ENCODE measurements at places on chromosomes 2 and 18.
A peak's percentile ranks its signal among the peaks of the same experiment; 100 is the strongest.

GRCh38 chr2:113324684-113325160 lies 46.0 kb upstream of the PAX8 start:
- peak; percentile 81 for DNase-seq

DNA sequence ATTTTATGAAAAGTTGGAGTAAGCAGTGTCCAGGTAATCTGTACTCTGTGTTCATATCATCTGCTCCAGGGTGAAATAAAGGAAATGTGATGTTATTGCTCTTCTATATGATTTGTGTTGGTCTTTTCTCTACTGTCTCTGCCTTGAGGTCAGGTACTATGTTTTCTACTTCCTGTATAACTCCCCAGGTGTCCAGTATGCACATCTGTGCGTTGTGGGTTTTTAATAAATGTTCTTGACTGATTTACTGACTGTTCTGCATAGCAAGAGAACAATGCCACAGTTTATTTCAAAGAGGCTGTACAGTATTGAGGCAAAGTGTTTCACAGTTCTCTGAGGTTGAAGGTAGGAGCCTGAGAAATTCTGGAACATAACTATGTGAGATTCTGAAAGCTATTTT lies 89.7 kb downstream of the BABAM2 start:
- no peak for DNase-seq

GRCh38 chr2:156322051-156322685 lies 10.4 kb downstream of the NR4A2 start:
- no peak for DNase-seq

- DNase-seq = no peak
Measured at GRCh38 chr2:84424152-84424551, 34.9 kb downstream of the SUCLG1 start.

- no peak for DNase-seq
Measured at GRCh38 chr2:117621326-117621725, 193.2 kb upstream of the DDX18 start.

DNA sequence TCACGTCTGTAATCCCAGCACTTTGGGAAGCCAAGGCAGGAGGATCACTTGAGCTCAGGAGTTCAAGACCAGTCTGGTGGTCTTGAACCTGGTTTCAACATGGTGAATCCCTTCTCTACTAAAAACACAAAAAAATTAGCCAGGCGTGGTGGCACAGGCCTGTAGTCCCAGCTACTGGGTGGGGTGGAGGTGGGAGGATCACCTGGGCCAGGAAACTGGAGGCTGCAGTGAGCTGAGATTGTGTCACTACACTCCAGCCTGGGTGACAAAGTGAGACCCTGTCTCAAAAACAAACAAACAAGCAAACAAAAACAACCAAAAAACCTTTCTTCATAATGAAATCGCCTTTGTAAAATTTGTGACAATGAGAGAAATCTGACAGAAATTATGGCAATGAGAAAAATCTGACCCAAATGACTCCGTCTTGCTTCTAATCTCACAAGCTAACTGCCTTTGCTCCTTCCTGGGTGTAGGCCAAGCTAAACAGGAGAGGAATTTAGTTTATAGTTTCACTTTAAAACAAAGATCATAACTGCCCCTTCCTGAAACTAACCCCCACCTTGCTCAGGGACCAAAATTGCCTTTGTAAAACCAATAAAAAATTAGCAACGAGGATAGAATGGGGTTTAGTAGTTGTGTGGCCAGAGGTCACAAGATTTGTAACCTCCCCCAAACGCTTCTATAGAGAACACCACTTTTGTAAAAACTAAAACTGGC lies 60.7 kb upstream of the KIF5C start:
- no peak for DNase-seq

GRCh38 chr2:112712903-112713584 lies 7.8 kb upstream of the NT5DC4 start:
- DNase-seq = no peak

DNA sequence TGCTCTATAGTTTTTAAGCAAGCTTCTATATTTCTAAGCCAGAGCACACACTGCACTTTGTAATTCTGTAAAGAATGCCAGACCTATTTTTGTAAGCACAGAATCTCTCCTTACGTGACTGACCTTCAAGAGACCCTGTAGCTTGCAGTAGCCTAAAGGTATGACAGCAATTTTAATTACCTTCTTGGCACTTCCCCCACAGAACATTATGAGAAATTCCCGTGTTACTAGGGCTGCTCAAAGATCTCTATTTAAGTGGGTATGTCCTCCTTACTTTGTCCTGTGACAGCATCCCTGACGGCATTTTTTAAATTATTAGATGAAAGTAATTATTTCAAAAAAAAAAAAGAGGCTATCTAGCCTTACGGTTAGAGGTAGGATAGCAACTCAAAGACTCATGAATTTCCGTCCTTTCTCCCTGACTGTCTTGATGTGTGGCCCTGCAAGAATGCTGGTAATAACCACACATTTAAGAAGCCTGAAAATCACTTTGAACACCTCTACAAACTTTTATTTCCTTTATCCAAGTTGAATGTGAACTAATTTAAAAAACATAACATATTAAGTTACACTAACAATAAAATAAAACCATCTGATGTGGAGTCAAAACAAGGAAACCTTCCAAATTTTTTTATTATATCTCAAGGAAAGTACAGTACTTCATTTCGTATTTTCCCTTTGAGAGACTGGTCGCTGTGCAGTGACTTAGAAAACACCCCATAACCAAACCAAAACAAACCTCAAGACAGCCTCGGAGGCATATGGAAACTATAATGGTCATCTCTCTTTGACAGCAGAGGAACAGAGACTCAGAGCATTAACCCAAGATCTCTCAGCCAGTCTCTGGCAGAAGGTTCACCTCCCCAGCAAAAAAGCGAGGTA lies 54.9 kb downstream of the THUMPD2 start:
- DNase-seq = no peak

DNA sequence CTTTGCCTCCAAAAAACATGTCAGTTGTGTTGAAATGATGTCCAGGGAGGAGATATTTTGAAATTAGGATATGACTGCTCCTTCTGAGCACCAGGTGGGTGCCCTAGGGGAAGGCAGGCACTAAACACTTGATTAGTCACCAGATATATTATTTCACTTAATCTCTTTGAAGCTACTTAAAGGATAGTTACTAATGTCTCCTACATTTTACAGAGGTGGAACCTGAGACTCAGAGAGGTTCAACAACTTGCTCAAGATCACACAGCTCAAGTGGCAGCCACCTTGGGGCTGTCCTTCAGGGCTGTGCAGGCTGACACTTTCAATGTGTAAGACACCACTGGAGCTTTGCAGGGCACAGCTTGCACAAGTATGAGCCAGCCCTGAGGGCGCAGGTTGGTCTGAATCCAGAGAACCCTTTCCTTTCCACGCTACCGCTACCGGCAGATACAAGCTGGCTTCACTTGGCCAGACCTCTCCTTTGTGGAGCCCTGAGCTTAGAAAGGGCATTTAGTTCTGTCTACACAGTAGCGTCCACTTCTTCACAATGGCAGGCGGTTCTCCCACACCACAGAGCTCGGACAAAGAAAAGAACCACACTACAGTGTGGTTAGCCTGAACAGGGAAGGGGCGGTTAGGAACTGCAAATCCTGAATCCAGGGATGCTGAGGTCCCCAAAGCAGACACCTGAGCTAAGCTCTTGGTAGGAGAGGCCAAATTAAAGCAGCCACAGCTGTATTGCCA lies 16.4 kb downstream of the ALPK2 start:
- no peak for DNase-seq

- DNase-seq = no peak
Measured at GRCh38 chr2:183610724-183611123, 486.5 kb downstream of the NUP35 start.

DNA sequence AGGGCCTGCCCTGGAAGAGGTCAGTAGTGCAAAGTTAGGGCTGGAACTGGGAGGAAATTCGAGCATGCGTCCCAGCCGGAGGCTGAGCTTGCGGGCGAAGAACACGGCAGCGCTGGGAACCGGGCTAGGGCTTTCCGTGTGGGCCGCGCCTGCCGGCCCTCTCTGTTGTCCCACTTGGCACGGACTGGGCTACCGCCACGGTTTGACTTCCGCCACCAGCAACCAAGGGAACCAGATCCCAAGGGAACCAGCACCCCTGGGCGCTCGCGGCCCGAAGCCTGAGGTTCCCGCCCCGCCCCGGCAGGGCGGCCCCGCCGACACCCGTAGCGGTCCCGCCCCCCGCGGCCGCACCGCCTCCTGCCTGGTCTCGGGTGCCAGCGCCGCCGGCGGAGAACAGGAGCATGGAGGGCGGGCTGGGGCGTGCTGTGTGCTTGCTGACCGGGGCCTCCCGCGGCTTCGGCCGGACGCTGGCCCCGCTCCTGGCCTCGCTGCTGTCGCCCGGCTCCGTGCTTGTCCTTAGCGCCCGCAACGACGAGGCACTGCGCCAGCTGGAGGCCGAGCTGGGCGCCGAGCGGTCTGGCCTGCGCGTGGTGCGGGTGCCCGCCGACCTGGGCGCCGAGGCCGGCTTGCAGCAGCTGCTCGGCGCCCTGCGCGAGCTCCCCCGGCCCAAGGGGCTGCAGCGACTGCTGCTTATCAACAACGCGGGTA lies at the start of gene SPR:
Gene SPR, plus strand, starts transcription at position 377 of the 708 bp plus-strand sequence. Its CDS starts 25 bp downstream, at position 402.
- DNase-seq = peak; percentile 78

DNA sequence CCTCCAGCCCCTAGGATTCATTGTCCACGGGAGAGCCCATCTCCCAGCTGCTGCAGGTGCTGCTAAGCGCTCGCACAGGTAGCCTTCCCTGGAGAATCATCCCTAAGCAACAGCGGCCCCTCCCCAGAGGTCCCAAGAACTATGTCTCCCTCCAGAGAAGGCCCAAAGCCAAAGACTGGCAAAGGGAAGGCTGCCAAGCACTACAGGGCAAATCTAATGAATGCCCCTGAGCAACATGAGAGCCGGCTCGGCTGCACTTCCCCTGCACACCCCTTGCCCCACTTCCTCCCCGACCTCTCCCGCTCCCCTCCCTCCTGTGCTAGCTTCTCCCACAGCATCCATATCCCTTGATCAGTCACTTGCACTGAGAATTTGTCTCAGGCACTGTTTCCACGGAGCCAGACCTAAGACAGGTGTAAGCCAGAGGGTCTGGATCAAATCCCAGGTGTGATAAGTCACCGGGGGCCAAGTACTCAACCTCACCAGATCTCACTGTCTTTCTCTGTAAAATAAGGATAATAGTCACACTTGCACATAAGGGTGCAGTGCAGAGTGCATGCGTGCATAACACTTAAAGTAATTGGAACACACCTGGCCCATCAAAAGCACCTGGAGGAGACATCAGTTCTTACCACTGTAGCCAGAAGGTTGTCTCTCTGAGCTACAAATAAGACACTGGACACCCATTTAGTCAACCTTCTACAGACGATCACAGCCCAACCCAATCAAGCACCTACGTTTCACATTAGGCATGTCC lies 20.1 kb upstream of the COL6A3 start:
- no peak for DNase-seq

GRCh38 chr18:70288851-70289328 lies at the start of gene SOCS6:
Gene SOCS6 (plus strand): TSS chr18:70289045. CDS start chr18:70324669, 35,624 bp downstream.
- DNase-seq = peak; percentile 84

DNA sequence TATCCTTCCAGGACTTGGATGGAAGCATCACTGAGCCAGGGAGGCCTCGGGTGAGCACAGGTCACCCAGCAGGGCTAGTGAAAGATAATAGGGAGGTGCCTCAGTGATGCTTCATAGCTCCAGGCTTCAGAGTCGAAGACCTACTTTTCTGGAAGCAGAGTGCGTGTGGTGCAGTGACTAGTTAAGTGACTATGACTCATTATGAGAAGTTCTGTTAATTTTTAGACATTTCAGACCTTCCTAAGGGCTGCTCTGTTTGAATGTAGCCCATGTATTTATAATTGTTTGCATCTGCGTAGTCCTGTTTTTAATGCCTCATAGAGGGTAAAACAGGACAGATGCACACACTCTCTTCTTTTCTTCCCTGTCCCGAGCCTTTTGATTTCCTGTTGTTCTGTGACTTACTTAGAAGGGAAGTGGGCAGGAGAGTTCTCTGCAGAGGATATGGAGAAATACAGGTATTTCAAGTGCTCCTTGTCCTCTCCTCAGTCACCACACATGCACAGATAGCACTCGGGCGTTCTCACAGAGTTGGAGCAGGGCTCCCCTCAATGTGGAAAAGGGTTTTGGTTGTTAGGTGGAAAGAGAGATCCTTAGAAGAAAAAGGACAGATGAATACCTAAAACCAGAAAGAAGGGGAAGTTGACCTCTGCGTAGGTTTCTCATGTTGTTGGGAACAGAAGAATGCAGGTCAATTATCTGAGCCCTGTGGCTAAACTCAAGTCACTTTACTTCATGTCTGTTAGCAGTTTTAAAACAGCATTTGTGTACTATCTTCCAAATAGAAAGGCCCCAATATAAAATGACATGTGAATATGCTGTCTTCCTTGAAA lies 34.7 kb downstream of the RALB start:
- DNase-seq = no peak

GRCh38 chr2:201233192-201233811 lies 27.0 kb upstream of the CASP8 start:
- DNase-seq = no peak

DNA sequence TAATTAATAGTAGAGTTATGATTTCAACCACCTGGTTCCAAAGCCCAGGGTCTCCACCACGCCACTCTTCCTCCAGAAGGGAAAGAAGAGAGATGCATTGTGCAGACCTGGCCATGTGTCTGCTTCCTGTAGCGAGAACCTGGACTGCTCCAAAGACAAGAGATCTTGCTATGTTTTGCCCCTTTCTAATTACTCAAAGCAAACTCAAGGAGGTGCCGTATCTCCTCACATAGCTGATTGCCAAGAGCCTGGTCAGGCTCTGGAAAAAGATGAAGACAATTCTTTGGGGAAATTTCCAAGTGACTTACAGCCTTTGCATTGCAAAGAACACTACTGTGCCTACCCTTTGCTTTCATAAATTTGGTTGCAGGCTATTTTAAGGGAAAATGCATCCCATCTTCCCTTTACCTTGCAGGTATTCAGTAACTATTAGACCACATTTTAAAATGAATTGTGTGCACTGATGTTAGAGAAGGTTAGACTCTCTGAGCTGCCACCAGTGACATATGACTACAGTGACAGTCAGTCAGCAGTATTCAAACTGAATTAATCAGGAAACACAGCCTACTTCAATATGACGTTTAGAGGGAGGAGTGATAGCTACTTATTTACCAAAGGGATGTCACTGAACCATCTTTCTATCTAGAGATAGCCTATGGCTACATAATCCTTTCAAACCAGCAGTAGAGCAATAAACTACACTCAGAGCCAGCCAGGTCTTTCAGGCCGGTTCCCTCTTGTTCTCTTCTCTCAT lies 842.1 kb upstream of the FANCL start:
- no peak for DNase-seq

DNA sequence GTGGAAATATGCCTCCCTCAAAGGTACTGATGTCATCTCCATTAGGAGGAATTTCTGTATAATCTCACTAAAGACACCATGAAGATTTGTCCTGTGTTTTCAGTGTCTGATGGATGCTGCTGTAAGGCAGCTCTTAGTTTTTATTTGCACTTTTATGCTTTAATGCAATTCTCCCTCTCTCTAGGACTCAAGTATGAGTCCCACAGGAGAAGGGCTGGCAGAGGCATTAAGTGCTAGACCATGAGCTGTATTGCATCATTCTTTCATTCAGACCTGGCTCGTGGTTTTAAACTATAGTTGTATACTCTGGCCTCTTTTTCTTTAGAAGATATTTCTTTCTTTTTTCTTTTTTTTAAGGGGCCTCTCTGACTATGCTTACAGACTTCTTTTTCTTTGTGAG lies 805.6 kb downstream of the DPP10 start:
- no peak for DNase-seq

GRCh38 chr2:55314985-55315384 lies 46.0 kb upstream of the MTIF2 start:
- DNase-seq = no peak

Measured in ecto neural progenitor cell (in vitro differentiated cells).